ENCODE measurements at places on chromosomes 1 and 21.

- DNase-seq, result no peak
Observed at GRCh38 chr1:110463725-110464124, 12.8 kb downstream of the PROK1 start.

- no peak for DNase-seq
Observed at GRCh38 chr1:71859806-71860205, 422.5 kb downstream of the NEGR1 start.

- no peak for DNase-seq
Observed at GRCh38 chr1:10179406-10180091, 30.8 kb upstream of the KIF1B start.

- no peak for DNase-seq
Observed at GRCh38 chr1:107479865-107480350, 339.1 kb downstream of the NTNG1 start.

- DNase-seq, result peak; percentile 38
Observed at GRCh38 chr1:84619383-84620102, 45.3 kb upstream of the CTBS start.

- no peak for DNase-seq
Observed at GRCh38 chr21:34511181-34511580, 829 bp downstream of the KCNE1 start.

DNA sequence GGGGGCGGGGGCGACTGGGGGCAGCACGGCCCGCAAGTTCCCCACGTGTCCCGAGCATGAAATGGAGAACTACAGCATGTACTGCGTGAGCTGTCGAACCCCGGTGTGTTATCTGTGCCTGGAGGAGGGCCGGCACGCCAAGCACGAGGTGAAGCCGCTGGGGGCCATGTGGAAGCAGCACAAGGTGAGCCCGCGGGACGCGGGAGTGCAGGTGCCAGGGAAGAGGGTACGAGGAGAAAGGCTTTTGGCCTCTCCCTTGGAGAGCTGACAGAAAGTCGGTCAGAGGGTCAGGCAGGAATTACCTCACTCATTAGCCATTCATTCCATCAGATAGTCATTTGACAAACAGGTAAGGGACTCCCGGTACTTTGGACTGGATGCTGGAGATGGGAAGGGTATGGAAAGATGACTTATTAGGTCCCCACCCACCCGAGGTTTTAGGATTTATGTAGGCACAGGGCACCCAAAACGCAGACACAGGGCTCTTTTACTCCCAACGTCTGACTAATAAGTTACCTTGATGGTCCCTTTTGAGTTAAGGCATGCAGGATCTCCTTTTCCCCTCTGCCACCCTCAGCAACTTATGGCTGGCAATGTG lies 2.1 kb downstream of the TRIM67 start:
- DNase-seq, result peak; percentile 31

- no peak for DNase-seq
Observed at GRCh38 chr1:171501305-171502024, 16.1 kb downstream of the PRRC2C start.

DNA sequence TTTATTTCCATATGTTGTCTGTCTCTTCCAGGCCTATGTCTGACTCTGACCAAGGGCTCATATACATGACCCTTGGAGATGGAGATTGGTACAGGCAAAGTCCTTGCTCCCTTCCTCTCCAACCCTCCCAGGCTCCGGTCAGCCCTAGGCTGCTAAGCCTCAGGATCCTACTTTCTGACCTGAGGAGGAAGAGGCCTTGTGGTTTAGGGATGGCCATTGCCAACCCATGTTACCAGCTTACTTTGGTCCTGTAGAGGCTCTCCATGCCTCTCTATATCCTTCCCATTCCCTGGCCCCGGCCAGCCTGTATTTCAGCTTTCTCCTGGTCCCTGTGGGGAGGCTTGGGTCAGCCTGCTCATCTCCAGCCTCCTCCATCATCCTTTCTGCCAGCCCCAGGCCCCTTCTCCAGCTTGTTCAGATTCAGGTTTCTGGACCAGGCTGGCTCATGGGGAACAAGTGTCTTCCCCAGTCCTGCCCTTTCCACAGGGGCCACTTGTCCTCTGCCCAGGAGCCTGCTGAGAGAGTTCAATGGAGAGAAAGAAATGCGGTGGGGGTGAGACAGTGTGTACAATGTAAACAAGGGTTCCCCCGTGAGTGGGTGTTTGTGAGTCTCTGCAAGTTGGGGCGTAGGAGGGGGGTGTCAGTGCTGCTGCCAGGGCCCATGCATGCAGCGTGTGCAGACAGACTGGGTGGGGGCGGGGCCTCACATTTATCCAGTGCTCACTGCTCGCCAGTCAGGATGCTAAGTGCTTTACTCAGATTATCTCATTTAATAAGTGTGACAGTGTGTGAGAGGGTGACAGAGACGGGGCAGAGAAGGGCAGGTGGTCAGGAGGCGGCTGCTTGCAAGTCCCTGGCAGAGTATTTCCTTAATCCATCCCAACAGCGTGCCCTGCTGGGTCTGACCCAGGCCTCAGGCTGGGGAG lies 31.3 kb upstream of the FOXO6 start:
- DNase-seq, result no peak

- no peak for DNase-seq
Observed at GRCh38 chr1:225581186-225581585, 71.7 kb downstream of the ENAH start.

GRCh38 chr1:88634538-88634937 lies 49.5 kb upstream of the PKN2 start:
- DNase-seq, result no peak

GRCh38 chr1:161187311-161187710 lies 10.0 kb upstream of the B4GALT3 start:
- no peak for DNase-seq

GRCh38 chr1:111672331-111672730 lies 52.7 kb downstream of the RAP1A start:
- no peak for DNase-seq

- DNase-seq, result no peak
Observed at GRCh38 chr1:8989821-8990220, 36.4 kb downstream of the SLC2A7 start.

- DNase-seq, result no peak
Observed at GRCh38 chr1:160607672-160608032, 28.4 kb upstream of the CD84 start.

GRCh38 chr1:24329331-24329730 lies 10.2 kb downstream of the GRHL3 start:
- DNase-seq, result peak; percentile 83

- no peak for DNase-seq
Observed at GRCh38 chr1:3743421-3743820, 8.8 kb upstream of the CCDC27 start.

DNA sequence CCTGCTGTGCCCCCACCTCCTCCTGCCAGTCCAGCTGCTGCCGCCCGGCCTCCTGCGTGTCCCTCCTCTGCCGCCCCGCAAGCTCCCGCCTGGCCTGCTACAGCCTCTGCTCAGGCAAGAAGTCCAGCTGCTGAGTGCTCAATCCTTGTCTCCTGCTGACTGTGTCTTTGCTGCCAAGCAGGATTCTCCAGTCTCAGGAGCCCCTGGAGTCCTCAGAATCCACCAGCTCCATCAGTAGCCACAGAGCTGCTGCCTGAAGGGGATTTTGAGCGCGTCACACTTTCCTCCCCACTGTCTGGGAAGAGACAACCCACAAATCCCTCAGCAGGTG lies 973 bp downstream of the KRTAP10-11 start:
- no peak for DNase-seq

DNA sequence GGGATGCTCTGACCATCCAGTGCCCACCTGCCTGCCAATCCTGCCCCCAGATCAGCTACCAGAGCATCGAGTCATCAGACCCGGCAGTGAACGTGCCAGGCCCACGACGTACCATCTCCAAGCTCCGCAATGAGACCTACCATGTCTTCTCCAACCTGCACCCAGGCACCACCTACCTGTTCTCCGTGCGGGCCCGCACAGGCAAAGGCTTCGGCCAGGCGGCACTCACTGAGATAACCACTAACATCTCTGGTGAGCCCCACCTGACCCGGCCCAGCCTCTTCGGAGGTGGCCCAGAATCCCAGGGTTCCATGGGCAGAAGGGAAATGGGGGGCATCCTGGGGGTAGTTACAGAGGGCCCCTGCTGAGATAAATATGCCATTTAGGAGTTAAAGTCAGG lies 43.1 kb downstream of the PTPRU start:
- DNase-seq, result no peak

DNA sequence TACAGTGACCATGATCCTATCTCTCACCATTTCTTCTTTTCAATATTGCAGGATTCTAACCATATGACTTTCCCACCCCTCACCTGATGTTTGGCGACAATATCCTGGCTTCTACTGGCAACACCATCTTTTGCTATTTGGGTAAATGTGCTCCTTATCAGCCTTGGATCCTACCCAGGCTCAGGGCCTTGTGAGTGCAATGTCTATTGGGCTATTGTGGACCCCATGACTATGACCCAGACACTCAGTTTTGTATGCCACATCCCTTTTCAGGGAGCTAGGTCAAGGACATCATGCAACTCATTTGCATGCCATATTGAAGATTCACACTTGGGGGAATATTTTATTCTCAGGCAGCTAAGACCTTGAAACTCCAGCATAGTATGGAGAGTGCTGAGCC lies 67.9 kb downstream of the DDR2 start:
- no peak for DNase-seq

DNA sequence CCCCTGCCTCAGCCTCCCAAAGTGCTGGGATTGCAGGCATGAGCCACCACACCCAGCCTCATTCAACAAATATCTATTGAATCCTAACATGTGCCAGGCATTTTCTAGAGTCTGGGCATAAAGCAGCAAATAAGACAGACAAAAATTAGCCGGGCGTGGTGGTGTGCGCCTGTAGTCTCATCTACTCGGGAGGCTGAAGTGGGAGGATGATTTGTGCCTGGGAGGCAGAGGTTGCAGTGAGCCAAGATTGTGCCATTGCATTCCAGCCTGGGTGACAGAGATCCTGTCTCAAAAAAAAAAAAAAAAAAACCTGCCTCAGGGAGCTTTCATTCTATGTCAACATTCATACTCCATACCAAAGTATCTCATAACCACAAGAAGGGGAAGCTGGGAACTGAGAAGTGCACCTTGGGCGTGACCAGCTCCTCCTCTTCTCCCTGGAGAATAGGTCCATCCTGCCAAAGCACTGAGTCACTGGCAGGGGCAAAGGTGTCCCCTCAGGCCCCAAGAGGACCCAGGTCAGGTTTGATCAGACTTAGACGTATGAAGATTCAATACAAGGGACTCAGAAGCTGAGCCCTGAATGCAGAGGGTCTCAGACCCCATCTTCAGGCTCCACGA lies 36.8 kb upstream of the PPP1R15B start:
- DNase-seq, result no peak

DNA sequence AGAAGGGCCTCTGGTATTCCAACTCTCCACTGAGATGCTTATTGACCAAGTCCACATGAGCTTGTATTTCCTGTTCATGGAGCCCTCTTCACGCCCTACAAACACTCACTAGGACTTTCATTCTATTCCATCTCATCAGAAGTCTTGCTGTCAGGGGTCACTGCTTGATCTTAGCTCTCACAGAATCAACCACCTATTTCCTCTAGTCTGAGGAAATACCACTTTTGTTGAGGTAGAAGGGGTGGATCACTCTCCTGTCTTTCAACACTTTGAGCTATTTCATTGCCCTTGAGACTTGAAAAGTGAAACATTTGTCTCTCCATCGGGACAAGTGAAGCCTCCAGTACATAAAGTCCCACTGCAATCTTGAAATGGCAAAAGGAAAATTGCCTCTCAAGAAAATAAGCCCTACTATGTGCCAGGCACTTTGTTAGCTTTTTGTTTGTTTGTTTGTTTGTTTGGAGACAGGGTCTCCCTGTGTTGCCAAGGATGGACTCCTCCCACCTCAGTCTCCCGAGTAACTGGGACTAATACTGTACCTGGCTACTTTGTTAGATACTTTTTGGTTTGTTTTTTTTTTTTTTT lies 19.8 kb upstream of the FAM110D start:
- DNase-seq, result no peak

- DNase-seq, result peak; percentile 82
Observed at GRCh38 chr1:153919876-153920852, 2.6 kb downstream of the GATAD2B start.

GRCh38 chr1:90400131-90400530 lies 317.0 kb downstream of the BARHL2 start:
- no peak for DNase-seq

DNA sequence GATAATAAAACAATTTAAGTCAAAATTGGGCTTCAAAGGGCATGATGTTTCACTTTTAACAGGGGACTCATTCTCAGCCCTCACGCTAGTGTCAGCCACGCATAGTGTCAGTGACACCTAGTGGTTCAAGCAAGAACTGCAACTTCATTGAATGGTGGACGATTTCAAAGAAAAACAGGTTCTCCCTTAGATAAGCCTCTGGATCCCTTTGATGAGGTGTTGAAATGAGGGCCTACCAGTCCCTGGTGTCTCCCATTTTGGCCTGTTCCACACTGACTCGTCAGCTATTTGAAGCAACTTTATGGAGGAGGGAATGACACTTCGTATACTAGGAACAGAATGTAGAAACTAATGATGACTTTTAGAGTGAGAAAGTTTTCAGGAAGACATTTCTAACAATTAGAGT lies 56.2 kb downstream of the FCRL5 start:
- peak; percentile 83 for DNase-seq

- no peak for DNase-seq
Observed at GRCh38 chr1:55034476-55035133, 4.7 kb upstream of the PCSK9 start.

- DNase-seq, result peak; percentile 63
Observed at GRCh38 chr1:90986953-90987352, 34.9 kb downstream of the ZNF644 start.

DNA sequence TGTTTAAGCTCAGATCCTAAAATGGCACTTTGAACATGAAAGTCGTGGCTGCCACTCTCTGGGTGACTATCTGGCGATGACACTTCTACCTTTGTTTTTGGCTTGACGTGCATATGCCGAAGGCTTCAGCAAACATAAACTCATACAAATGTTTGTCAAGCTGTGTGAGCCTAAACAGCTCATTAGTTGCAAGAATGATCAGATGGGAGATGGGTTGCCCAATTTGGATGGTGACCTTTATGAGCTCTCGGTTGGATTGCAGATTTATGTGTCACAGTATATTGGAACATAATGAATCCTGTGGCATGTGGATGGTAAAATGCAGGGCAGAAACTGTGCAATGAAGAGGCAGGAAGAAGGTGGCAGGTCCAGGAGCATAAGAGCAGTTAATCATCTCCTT lies 229.3 kb downstream of the DISC1 start:
- DNase-seq, result no peak

- DNase-seq, result no peak
Observed at GRCh38 chr1:10446790-10447422, 2.9 kb upstream of the CORT start.

DNA sequence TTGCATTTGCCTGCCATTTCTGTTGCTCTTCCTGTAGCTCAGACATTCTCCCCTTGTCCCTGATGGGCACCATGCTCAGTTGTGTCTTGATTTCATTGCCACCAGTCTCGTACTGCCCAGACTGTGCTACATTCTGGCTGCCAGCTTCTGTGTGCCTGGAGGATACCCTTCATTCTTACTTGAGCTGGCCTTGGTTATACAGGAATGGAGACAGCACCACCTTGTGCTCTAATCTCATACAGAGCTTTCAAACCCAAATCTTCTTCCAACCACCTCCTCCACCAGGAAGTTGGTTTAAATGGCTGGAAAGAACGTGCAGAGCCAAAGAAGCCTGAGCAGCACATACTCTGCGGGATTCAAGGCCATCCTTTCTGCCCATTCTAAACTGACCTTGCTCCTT lies 165.3 kb downstream of the SLC35F3 start:
- DNase-seq, result no peak

- no peak for DNase-seq
Observed at GRCh38 chr1:102836991-102837390, 271.3 kb downstream of the COL11A1 start.

- no peak for DNase-seq
Observed at GRCh38 chr1:221637641-221638041, 104.2 kb downstream of the DUSP10 start.

- peak; percentile 94 for DNase-seq
Observed at GRCh38 chr1:155206891-155207805, 549 bp downstream of the THBS3 start.

GRCh38 chr1:78712467-78713051 lies 62.9 kb downstream of the IFI44 start:
- no peak for DNase-seq

Data from hematopoietic multipotent progenitor cell treated with erythropoietin and hydrocortisone succinate and interleukin-3 and kit ligand, for 4 days (in vitro differentiated cells).